ENCODE measurements at places on chromosomes 3 and 15. TPM values are rescaled to one million over a fixed set of nuclear protein-coding genes. Genes with fewer than 3 reads are reported as not detected.

DNA sequence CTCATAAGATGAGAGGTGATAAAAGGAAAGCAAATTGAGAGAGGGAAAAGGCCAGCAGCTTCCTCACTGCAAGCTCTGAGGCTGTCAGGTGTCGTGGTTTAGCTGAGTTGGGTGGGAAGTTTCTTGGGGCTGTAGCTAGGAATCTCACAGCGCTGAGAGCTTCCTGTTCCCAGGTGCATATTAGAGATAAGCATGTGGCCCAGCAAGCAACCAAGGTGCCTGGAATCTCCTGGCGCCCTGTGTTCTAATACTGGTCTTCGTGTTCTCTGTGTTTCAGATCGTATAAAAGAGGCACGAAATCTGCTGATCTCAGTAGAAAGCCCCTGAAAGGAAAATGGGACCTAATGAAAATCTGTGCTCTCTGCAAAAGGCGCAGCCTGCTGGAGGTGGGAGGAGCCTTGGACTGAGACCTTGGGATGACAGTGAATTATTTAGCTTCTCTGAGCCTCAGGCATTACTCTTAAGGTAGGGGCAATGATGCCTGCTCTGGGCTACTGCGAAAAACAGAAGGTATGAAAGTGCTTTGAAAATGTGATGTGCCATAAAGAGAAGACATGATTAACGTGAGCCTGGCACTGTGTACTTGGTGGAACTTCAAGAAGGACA is 499.9 kb downstream of the TBL1XR1 start:
- DNase-seq: no peak

- DNase-seq: no peak
Observed at GRCh38 chr3:123941542-123941941, 19.5 kb downstream of the CCDC14 start.

DNA sequence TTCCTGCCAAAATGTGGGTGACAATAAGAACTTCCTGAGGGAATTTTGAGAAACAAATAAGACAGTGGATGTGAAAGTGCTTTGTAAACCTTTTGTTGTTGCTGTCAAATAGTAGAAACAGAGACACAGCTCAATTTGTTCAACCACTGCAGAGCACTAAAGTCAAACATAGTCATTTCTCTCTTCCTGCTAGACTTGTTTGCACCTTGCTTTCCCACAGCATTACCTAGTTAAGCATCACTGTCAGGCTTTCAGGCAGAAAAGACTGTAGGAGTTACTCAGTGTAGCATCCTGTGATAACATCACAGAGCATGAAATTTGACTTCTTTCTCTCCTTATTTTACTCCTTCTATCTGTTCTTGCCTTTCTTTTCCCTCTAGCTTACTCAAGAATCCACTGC is 27.1 kb downstream of the SLC12A1 start:
- no peak for DNase-seq

GRCh38 chr3:72345237-72345878 is 502.9 kb downstream of the SHQ1 start:
- no peak for DNase-seq

- DNase-seq: peak; percentile 96
Observed at GRCh38 chr3:194671900-194672808, at the start of gene LSG1. LSG1 (minus strand) TSS chr3:194672191; CDS start chr3:194672162, 29 bp downstream.

- no peak for DNase-seq
Observed at GRCh38 chr15:85839643-85840042, 44.9 kb upstream of the KLHL25 start.

GRCh38 chr3:72085036-72085435 is 300.1 kb upstream of the PROK2 start:
- no peak for DNase-seq

GRCh38 chr15:90588427-90588826 is 58.7 kb downstream of the CRTC3 start:
- no peak for DNase-seq

DNA sequence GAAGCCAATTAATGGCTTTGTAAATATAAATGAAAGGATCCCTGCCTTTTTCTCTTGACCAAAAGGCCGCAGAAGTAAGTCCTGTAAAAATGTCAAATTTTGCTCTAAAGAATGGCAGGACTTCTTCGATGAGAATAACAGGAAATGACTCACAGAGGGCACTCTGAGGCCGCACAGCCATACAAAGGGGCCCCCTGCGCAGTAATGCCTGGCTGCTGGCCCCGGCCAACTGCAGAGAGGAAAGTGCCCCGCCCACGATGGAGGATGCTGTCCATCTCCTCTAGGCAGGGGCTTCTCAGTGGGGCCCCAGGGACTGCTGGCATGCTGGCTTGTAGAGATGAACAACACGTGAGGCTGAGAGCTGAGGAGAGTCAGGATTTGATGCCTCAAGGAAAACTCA is 18.1 kb upstream of the SCN10A start:
- DNase-seq: peak; percentile 67

- DNase-seq: no peak
Observed at GRCh38 chr15:28955160-28955992, 69.6 kb downstream of the APBA2 start.

DNA sequence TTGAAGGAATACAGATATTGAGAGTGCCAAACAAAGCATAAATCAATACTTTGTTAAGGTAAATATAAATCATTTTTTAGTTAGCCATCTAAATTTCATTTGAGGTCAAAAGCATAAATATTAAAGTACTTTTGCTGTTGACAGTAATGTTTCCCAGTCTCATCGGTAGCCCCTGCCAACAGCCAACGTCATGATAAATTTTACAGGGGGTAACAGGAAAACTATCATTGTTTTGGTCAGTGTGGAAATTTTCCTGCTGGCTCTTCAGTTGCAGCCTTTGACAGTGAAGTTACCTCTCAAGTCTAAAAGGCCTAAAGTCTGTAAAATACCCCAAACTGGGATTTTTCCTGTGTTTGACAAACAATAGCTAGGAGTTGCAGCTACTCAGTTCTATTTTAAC is 37.3 kb upstream of the TTC14 start:
- no peak for DNase-seq

Gene C3orf20
- total RNA-seq: not detected

Gene KY
- 3.9 TPM for total RNA-seq

Gene GPR27
- 1.1 TPM for total RNA-seq

Gene CCRL2
- total RNA-seq: 3.0 TPM

Gene SMCO1
- total RNA-seq: not detected

Gene ZCWPW2
- 1.4 TPM for total RNA-seq

Gene MLH1
- 27.5 TPM for total RNA-seq

Gene XRN1
- 43.2 TPM for total RNA-seq

Gene OCA2
- total RNA-seq: 0.36 TPM

Gene KCTD6
- 22.4 TPM for total RNA-seq

Gene SCAMP5
- total RNA-seq: 1.9 TPM
